Activated CD4-positive, alpha-beta T cell treated with anti-CD3 and anti-CD28 coated beads for 48 hours (primary cell): ENCODE measurements at places on chromosomes 1 and 21.
A peak's percentile ranks its signal among the peaks of the same experiment; 100 is the strongest.

- no peak for DNase-seq
Observed at GRCh38 chr1:98203466-98203865, 282.6 kb upstream of the DPYD start.

DNA sequence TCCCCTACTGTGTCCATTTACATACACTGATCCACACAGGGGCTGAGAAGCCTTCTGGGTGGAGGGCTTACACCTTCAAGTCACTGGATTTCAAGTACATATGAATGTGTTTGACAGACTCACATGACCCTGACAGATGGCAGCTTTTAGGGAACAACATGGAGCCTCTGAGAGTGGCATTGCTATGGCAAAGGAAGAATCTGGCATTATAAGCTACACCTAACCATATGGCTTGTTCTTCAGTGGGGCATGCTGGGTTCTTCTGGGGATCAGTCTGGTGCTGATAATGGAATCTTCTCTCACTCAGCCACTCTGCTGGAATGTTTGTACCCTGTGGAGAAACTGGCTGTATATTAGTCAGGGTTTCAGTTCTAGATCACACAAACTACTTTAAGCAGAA, 68.5 kb upstream of the PDE4B start:
- no peak for DNase-seq

DNA sequence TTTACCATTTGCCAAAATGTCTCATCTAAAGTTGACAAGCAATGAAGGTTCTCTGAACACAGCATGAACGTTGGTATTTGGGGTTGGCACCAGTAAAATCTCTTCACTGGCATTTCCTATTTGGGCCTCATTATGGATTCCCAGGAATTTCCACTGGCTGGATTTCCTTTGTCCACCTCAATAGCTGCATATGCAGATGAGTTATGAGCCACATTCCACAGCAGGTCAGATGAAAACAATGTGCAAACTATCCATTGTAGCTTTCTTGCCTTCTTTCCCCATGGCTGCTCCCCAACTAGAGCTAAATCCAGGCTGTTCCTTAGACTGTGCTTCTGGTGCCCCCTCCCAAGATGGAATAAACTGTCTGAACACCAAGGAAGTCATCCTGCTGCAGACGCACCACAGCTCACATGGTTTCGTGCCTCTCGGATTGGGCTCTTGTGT, 168.1 kb upstream of the FGGY start:
- no peak for DNase-seq

DNA sequence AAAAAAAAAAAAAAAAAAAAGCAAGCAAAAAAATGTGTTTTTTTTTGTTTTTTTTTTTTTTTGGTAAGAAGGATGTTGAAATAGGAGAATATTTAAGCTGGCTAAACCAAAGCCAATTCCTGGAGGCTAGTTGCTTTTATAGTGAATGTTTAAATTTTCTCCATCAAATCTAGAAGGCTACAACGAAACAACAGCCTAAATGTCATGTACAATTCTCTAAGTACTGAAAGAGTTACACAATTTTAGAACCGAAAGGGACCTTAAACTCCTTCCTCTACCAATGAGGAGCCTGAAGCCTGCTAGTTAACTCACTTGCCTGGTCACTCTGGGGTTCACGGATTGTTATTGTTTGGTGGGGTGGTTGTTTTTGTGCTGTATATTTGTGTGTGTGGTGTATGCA, 3.5 kb downstream of the WLS start:
- DNase-seq, result no peak

DNA sequence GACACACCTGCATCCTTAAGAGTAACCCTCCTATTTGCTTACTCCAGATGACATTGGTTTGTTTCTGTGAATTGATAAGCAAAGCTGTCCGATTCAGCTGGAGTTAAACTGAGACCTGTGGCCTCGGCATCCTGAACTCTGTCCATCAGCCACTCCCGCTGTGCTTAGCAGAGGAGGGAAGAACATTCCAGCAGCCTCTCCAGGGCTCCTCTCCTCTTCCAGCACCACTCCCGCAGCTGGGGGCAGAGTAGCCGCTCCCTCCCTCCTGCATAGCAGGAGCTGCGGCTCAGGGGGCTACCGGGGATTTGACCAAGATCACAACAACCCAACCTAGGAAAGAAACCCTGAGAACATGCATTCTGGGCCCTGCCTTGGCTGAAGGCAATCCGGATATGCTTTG, 8.8 kb downstream of the LRRC38 start:
- DNase-seq, result no peak

DNA sequence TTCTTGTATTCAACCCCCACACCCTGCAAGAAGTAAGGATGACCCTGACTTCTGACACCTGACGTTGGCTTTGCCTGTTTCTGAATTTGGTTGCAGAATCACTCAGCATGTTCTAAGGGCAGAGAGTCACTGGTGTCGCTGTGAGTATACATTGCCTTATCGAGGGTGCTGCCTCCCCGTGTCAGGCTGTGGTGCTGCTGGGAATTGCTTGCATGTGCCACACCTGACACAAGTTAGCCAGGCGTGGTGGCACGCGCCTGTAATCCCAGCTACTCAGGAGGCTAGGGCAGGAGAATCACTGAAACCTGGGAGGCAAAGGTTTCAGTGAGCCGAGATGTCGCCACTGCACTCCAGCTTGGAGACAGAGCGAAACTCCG, 45.9 kb downstream of the WDR4 start:
- peak; percentile 80 for DNase-seq
